ENCODE measurements at places on chromosomes 4 and X.
A peak's percentile ranks its signal among the peaks of the same experiment; 100 is the strongest.

DNA sequence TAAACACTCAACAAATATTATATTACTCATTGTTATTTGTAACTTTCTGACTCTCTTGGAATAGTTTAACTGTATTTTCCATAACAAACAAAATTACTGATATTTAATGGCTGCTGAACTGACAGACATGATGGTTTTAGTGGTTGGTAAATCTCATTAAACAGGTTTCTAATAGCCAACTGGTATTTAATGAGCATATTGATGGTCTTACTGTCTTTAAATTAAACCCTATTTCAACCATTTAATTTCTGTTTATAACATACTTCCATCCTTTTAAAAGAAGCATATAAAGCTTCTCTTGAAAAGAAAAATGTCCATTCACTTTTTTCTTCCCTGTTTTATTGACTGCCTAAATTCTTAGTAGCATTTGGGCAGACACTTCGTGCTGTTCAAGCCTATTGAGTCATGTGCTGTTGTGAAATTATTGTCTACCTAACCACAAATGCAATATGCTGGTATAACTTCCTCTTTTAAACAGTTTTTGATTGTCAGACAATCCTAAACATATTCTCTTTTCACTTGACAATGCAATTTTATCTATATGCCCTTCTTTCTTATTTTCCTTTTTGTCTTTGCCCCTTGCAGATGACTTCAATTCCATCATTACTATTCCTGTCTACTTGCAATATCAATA, 163.9 kb upstream of the SLC7A11 start:
- peak; percentile 25 for DNase-seq

DNA sequence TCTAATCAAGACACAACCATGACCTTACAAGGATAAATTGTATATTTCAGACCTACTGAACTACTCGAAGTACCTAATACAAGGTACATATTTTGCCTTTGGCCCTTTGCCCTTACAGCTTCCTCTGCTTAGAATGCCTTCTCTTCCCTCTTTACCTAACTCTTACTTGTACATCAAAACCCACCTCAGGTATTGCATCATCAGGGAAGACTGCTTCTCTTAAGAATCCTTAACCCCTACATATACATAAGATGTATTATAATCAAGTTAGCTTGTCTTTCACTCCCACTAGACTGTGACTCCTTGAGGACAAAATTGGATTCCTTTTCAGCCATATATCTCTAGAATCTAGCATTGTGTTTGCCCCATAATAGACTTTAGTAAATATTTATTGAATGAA, 101.7 kb upstream of the STIM2 start:
- DNase-seq = no peak

DNA sequence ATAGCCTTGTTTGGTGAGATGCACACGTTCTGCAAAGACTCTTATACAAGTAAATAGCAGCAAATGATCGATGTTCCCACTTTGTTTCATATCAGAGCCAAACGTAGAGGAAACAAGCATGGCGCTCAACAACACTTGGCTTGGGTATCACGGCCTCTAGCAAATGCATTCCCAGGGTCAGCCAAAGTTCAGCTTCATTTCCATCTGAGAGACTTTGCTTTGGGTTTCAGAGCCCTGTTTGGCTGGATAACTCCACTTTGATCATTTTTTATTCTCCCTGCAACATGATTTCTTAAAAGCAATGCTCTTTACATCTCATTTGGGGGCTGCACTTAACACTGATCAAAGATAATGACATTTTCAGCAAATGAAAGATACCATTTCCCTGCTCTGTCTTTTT, 199.2 kb upstream of the FAM9B start:
- no peak for DNase-seq

DNA sequence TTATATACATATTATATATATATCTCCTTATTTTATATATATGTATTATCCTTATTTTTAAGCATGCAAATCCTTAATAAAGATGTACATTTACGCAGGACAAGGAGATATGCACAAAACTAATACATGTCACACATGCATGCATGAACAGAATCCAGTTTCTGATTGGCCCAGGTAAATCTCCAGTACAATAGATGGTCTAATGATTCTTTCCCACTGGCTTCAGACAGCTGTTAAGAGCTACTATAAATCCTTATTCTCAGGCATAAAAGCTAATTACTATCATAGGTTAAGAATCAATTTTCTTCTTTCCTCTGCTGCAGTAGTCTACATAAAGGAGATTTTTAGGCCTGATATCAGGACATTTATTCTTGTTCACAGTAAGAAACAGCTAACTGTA, 689.8 kb downstream of the KCTD8 start:
- DNase-seq = no peak

- peak; percentile 62 for DNase-seq
Measured at GRCh38 chr4:17324386-17324830, 187.5 kb downstream of the QDPR start.

DNA sequence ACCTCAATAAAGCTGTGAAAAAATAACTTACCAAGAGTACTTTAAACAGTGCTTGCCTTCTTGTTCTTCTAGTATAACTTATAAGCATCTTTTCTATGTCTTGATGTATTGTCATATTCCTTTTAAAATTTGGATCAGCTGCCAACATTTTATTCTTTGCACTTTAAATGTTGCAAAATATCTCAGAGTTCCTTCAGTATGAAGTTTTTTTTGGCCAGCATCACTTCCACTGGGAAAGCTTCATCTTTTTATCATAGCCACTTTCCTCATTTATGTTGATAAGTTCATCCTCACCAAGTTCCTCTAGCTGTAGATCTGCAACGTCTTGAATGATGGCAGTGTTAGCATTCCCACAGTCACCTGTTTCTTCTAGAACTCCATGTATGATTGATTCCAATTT, 24.2 kb downstream of the CXorf58 start:
- DNase-seq = no peak

DNA sequence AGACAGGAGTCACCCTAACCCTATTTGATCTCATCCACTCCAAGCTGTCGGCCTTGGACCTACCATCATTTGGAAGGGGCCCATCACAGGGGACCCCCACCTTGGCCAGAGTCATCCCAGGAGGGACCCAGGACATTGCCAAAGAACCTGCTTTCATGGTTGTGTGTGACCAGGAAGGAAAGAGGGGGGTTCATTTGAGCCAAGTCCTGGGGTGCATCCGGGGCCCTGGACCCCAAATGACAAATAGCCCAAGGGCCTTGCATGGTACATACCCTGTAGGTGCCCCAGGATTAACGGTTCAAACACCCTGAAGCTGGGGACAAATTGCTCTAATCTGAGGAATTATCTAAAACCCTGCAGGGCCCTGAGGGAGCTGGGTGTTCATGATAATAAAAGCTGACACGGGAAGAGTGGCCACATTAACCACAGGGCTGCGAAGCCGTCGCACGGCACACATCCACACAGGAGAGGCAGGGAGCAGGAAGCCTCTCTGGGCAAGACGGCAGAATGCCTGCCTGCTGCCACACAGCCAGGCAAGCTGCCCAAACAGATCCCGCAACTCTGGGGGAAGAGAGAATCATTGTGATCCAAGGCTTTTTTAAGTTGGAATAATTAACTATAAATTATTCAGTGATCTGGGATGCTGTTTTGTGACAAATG, 28.2 kb upstream of the PPP2R2C start:
- no peak for DNase-seq

DNA sequence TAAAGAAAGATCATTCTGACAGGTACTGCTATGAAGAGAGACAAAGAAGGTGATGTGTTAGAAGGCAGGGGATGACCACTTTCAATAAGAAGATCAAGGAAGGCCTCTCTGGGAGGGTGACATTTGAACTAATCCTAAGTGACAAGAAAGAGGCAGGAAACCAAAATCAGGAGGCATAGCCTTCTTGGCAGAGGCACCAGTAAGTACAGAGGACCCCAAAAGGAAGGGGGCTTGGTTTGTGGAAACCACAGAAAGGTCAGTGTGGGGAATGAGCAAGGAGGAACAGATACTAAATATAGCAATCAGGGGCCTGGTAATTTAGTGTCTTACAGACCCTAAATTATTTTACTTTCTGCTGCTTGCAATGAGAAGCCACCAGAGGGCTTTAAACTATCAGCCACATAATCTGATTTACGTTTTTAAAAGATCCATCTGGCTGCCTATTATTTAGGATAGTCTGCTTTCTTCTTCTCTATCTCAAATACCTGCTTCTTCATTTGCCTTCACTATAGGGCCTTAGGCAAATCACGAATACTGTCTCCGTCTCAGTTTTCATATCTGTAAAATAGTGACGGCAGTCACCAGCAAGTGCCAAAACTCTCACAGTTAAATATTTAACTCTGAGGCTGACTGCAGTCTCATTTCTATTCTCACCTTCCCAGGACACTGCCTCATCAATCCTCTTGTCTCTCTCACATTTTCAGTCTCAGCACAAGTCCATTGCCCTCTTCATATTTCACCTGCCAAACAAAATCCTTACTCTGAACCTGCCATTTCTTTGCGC, 16.7 kb downstream of the NR3C2 start:
- no peak for DNase-seq

- peak; percentile 74 for DNase-seq
Measured at GRCh38 chrX:150482537-150483206, 85.7 kb upstream of the MTM1 start.

DNA sequence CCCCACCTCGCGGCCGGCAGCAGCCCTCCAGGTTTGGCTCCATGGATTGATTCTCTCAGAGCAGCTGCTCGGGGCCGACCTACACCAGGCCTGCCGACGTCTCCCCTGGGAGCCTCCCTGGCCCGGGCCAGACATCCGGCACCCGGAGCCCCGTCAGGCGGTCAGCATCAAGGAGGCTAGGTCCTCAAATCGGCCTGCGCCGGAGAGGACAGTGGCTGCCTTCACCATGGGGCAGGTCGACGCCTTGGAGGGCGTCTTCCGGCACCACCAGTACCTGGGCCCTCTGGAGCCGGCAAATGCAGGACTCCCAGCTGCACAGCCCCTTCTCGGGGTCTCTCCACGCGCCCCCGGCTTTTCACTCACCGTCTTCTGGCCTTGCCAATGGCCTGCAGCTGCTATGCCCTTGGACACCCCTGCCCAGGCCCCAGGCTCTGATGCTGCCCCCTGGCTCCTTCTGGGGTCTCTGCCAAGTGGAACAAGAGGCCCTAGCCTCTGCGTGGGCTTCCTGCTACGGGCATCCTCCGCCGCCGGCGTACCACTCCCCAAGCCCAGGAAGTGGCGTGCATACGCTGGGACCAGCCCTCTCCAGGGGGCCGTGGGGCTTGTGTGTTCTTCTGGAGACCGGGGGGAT, 341.8 kb downstream of the MAGEB5 start:
- no peak for DNase-seq

DNA sequence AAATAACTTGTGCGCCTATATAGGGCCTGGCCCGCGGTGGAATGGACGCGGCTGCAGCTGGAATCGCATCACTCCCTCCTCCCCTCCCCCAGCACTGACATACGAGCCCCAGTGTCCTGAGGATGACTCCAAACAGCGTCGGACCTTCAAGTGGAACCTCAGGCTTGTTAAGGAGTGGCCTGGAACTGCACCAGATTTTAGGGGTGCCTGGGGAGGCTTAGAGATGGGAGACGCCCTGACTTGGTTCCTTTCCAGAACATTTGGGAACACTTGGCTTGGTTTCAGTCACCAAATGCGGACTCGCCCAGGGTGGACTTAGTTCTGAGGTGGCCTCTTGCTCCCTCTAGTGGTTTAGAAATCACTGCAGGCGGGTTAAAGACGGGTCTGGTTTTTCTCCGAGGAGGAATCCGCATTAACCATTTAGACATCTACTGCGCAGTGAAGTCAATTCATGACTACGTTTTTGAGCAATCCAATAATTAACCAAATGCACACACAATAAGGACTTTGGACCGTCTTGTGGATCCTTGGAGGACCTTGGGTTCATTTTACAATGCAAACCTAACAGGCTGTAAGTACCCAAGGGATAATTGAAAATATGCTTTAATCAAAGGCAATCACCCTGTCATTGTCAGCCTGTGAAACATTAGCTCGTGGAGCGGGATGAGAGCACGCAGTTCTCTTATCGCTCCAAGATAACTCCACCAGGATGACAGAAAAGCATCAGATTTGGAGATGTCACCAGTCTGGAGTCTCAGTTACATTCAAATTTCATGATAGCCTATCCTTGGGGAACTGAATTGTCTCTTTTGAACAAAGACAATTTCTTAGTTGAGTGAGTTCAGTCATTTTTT, 11.2 kb upstream of the PDGFRA start:
- DNase-seq = peak; percentile 85

DNA sequence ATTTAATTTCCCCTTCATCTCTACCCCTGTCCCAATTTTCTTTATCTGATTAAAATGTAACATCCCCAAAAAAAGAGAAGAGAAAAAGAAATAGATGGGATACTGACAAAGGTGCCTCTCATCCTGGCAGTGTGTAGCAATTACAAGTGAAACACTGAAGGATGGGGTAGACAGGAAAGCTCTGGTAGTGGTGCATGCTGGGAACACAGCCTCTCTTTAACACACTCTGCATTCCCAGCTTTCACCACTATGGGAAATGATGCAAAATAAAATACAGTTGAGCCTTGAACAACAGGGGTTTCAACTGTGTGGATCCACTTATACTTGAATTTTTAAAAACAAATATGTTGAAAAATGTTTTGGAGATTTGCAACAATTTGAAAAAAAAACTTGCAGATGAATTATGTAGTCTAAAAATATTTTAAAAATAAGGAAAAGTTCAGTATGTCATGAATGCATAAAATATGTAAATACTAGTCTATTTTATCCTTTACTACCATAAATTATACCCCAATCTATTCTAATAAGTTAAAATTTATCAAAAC, 239.2 kb upstream of the DDX53 start:
- no peak for DNase-seq

GRCh38 chr4:158443731-158444130, 78.0 kb upstream of the RXFP1 start:
- DNase-seq = no peak

- DNase-seq = no peak
Measured at GRCh38 chr4:89296399-89296798, 11.2 kb downstream of the GPRIN3 start.

- DNase-seq = no peak
Measured at GRCh38 chrX:139121616-139122286, 408.8 kb upstream of the F9 start.

GRCh38 chr4:16377887-16378286, 151.6 kb upstream of the TAPT1 start:
- DNase-seq = no peak

DNA sequence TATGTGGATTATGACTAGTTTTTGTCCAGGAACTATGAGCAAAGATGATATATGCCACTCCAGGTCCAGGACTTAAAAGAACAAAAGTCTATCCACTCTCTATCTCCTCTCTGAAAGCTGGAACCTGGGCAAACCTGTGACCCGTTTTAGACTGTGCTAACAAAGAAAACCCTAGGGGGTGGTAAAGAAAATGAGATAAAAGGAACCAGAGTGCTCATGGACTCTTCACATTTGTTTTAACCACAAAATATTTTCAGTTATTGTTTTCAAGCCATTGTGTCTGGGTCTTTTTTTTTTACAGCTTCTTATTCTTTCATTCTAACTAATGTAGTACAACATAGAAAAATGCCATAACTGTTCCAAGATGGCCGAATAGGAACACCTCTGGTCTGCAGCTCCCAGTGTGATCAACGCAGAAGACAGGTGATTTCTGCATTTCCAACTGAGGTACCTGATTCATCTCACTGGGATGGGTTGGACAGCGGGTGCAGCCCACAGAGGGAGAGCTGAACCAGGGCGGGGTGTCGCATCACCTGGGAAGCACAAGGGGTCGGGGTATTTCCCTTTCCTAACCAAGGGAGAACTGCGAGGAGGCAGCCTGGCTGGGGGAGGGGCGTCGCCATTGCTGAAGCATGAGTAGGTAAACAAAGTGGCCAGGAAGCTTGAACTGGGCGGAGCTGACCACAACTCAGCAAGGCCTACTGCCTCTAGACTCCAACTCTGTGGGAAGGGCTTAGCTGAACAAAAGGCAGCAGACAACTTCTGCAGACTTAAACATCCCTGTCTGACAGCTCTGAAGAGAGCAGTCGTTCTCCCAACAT, 45.1 kb downstream of the CHM start:
- DNase-seq = peak; percentile 56

Measured in fibroblast of skin of back (primary cell).